ENCODE measurements at places on chromosomes 3 and 15.

GRCh38 chr3:25453619-25454004, 25.5 kb downstream of the RARB start:
- H3K27ac ChIP-seq = no peak overlapping the region
- no peak for DNase-seq
- H3K36me3 ChIP-seq = peaks cover 17% of the 10 kb centered on the region

GRCh38 chr3:129184396-129184657, 631 bp upstream of the CNBP start:
- no peak for DNase-seq
- no peaks in the 10 kb centered on the region for H3K27me3 ChIP-seq
- peaks cover 17% of the 10 kb centered on the region for H3K36me3 ChIP-seq
- H3K4me1 ChIP-seq = no peaks in the 10 kb centered on the region
- H3K27ac ChIP-seq = peak overlapping the region; percentile 76

- no peak for DNase-seq
- peaks cover 16% of the 10 kb centered on the region for H3K36me3 ChIP-seq
- no peak overlapping the region for H3K27ac ChIP-seq
- H3K27me3 ChIP-seq = no peaks in the 10 kb centered on the region
- H3K4me1 ChIP-seq = no peaks in the 10 kb centered on the region
- no peak overlapping the region for H3K4me3 ChIP-seq
Measured at GRCh38 chr3:42122261-42123011, 31.3 kb downstream of the TRAK1 start.

- no peak for DNase-seq
- no peaks in the 10 kb centered on the region for H3K36me3 ChIP-seq
- no peak overlapping the region for H3K27ac ChIP-seq
- no peaks in the 10 kb centered on the region for H3K4me1 ChIP-seq
Measured at GRCh38 chr15:69034352-69034751, 19.9 kb downstream of the NOX5 start.

DNA sequence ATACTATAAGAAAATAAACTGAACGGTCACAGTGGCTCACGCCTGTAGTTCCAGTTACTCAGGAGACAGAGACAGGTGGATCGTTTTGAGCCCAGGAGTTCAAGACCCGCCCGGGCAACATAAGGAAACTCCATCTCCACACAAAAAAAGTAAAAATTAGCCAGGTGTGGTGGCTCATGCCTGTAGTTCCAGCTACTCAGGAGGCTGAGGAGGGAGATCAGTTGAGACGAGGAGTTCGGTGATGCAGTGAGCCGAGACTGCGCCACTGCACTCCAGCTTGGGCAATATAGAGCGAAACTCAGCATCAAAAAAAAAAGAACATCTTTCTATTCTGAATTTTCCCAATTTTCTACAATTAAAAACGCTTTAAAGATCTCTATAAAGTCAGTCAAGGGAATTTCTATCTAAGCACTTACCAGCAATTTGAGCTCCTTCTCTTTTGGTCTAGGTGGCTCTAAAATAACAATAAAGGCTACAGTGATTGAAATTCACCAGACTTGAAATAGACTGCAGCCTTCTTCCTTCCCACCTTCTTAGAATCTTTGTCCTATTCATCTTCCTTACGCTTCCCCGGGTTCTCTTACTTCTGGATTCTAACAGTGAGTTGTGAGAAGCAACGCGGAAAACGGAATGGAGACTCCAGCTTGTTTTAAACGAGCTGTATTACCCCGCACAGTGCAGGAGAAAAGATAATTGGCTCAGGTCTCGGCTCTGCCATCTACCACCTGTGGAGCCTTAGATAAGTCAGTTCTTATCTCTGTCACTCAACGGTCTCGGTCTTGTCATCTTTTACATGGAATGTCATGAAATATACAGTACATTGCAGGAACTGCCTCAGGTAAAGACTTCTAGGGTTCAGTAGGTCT, 812 bp upstream of the SEC62 start:
- no peak for DNase-seq
- H3K4me3 ChIP-seq = peak overlapping the region; percentile 96
- no peaks in the 10 kb centered on the region for H3K27me3 ChIP-seq
- peaks cover 8% of the 10 kb centered on the region for H3K36me3 ChIP-seq

DNA sequence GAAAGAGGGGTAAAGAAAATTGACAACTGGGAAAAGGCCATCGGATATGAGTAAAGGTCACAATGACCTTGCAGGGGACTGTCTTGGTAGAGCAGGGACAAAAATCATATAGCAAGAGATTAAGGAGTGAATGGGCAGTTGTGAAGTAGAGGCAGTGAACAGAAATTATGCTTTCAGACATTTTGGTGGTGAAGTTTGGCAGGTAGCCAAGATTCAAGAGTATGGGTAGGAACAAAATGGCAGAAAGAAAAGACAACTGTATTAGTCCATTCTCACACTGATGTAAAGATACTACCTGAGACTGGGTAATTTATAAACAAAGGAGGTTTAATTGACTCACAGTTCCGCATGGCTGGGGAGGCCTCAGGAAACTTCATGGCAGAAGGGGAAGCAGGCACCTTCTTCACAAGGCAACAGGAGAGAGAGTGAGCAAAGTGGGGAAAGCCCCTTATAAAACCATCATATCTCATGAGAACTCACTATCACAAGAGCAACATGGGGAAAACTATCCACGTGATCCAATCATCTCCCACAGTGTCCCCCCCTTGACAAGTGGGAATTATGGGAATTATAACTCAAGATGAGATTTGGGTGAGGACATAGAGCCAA, 84.0 kb downstream of the CGNL1 start:
- no peaks in the 10 kb centered on the region for H3K27me3 ChIP-seq
- no peak for DNase-seq
- H3K4me3 ChIP-seq = no peak overlapping the region
- no peak overlapping the region for H3K27ac ChIP-seq

- H3K4me3 ChIP-seq = peak overlapping the region; percentile 72
- peak overlapping the region; percentile 28 for H3K27ac ChIP-seq
- H3K27me3 ChIP-seq = no peaks in the 10 kb centered on the region
- no peaks in the 10 kb centered on the region for H3K36me3 ChIP-seq
Measured at GRCh38 chr3:111862974-111863373, 3.9 kb downstream of the PHLDB2 start.

- H3K36me3 ChIP-seq = no peaks in the 10 kb centered on the region
- H3K4me1 ChIP-seq = no peaks in the 10 kb centered on the region
- no peak overlapping the region for H3K4me3 ChIP-seq
- no peak for DNase-seq
- H3K27ac ChIP-seq = no peak overlapping the region
Measured at GRCh38 chr15:88695691-88696251, 57.0 kb downstream of the ISG20 start.

DNA sequence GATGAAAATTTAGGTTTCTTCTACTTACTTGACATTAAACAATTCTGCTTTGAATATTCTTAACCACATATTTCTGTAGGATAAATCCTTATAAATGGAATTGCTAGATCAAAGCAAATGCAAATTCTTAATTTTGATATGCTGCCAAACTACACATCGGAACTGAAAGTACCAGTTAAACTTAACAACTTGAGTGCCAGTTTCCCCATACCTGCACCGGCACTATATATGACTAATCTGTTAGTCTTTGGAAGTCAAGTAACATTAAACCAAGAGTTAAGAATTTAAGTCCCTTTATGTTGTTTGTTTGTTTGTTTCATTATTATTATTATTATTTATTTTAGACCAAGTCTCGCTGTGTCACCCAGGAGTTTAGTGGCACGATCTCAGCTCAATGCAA, 103.9 kb upstream of the AKAP13 start:
- no peaks in the 10 kb centered on the region for H3K4me1 ChIP-seq
- no peaks in the 10 kb centered on the region for H3K36me3 ChIP-seq
- no peak overlapping the region for H3K4me3 ChIP-seq
- no peak for DNase-seq
- no peak overlapping the region for H3K27ac ChIP-seq

GRCh38 chr3:54954521-54954920, 26.7 kb upstream of the LRTM1 start:
- H3K36me3 ChIP-seq = no peaks in the 10 kb centered on the region
- H3K4me3 ChIP-seq = no peak overlapping the region
- DNase-seq = peak; percentile 59
- peaks cover 18% of the 10 kb centered on the region for H3K4me1 ChIP-seq
- H3K27me3 ChIP-seq = no peaks in the 10 kb centered on the region

DNA sequence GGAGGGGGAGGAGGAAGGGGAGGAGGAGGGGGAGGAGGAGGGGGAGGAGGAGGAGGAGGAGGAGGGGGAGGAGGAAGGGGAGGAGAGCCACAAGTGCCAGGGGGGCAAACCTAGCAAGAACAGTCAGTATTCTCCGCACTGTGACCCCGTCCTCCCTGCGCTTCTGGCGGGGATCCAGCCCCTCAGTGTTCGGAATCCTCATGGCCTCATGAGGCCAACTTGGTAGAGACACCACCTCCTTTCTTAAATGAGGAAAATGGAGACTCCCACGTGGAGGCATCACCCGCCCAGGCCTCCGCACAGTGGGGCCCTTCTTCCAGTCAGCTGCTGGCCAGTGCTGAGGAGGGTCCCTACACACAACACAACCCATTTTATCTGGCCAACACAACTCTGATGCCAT, 163.4 kb downstream of the XXYLT1 start:
- H3K27ac ChIP-seq = no peak overlapping the region
- no peaks in the 10 kb centered on the region for H3K4me1 ChIP-seq
- DNase-seq = no peak
- peaks cover 4% of the 10 kb centered on the region for H3K36me3 ChIP-seq
- no peak overlapping the region for H3K4me3 ChIP-seq

DNA sequence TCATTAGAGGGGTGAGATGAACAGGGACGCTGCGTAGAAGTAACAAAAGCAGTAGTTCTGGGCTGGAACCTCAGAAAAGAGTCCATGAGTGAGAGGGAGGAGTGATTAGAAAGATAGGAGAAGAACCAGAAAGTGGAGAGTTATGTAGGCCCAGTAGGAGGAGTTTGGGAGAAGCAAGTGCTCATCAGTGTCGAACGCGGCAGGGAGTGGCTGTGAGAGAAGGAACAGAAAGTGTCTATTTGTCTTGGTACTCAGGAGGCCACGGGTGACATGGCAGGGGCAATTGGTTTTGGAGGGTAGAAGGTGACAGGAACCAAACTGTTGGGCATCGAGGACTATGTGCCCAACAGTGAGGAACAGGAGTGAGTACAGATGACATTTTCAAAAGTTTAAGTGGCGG, 1.3 kb upstream of the INSYN1 start:
- H3K27ac ChIP-seq = no peak overlapping the region
- no peaks in the 10 kb centered on the region for H3K36me3 ChIP-seq
- DNase-seq = no peak
- H3K27me3 ChIP-seq = peaks cover 85% of the 10 kb centered on the region
- H3K4me1 ChIP-seq = no peaks in the 10 kb centered on the region

DNA sequence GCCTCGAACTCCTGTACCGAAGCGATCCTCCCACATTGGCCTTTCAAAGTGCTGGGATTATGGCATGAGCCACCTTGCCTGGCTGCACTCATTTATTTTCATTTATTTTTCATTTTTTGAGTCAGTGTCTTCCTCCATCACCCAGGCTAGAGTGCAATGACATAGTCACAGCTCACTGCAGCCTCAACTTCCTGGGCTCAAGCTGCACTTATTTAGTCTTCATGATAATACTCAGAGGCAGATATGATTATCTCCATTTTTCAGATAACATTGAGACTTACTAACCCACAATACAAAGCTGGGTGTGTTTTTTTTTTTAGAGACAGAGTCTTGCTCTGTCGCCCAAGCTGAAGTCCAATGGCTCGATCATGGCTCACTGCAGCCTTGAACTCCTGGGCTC, 10.0 kb downstream of the PRKCI start:
- no peak overlapping the region for H3K27ac ChIP-seq
- H3K27me3 ChIP-seq = no peaks in the 10 kb centered on the region
- DNase-seq = no peak
- H3K36me3 ChIP-seq = peaks cover 21% of the 10 kb centered on the region

DNA sequence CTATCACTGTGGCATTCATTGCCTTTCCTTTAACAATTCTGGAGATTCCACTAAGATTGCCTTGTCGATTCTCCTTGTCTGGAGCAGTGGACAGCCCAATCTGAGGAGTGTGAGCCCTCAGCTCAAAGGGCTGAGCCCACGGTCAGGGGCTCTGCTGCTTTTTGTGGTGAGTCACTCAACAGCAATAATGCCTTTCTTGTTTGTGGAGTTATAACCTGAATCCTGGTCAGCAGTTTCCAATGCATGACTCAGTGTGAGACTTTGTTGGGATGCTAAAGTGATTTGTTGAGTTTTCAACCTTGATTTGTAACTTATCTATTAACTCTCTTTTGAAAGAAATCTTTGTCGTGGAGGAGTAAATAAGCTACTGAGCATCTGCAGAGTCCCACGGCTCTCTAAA, 183.5 kb downstream of the TJP1 start:
- no peaks in the 10 kb centered on the region for H3K36me3 ChIP-seq
- H3K4me1 ChIP-seq = no peaks in the 10 kb centered on the region
- no peak overlapping the region for H3K4me3 ChIP-seq
- H3K27ac ChIP-seq = no peak overlapping the region
- no peak for DNase-seq

DNA sequence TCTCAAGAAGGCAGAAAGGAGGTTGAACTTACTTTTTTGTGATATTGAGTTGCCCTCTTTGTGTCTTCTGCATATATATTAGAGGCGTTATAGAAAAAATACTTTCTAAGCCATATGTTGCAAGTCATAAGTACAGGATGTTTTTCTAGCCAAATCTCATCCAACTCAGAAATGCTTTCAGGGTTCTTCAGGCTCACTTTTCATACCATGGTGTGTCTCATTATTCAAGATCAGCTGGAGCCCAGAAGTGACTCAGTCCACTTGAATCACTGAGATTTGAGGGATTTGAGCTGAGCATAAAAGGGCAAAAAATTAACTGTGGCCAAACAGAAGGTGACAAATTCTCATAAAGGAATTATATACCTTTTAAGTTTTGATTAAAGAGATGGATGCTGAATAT, 157.3 kb downstream of the WNT5A start:
- no peak overlapping the region for H3K4me3 ChIP-seq
- DNase-seq = no peak
- no peaks in the 10 kb centered on the region for H3K4me1 ChIP-seq

DNA sequence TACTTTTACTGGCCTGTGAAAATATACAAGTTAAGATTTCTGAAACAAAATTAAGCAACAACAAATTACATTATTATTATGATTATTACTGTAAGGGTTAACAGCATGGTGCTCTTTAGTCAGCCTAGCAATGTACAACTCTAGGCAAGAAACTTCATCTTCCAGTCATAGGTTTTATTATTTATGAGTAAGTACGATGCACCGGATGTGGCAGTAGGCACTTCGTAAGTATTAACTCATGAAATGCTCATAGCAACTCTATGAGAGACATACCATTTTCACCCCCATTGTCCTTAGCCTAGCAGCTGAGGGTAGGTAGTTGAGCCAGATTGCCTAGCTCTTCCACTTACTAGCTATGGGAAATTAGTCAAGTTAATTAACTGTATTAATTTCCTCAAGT, 68.0 kb upstream of the PTPRG start:
- peaks cover 16% of the 10 kb centered on the region for H3K27me3 ChIP-seq
- H3K4me3 ChIP-seq = no peak overlapping the region
- H3K27ac ChIP-seq = no peak overlapping the region
- no peaks in the 10 kb centered on the region for H3K4me1 ChIP-seq
- DNase-seq = no peak
- H3K36me3 ChIP-seq = no peaks in the 10 kb centered on the region

DNA sequence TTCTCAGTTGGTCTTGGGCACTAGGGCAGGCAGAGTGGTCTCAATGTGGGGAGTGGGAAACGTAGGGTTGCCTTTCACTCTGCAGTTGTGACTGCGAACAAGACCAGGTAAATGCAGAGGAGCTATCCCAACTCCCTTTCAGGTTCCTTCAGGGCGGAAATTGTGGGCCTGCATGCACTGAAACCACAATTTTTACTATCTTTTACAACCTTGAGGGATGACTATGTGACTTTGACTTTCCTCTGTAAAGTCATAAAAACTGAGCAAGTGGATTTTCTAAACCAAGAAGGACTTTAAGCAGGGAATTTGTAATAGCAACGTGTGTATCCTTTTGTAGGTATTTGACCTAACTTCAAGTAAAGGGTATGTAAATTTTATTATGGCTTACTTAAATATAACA, 171.4 kb upstream of the CADPS start:
- no peak for DNase-seq
- H3K27ac ChIP-seq = no peak overlapping the region
- no peaks in the 10 kb centered on the region for H3K36me3 ChIP-seq
- no peak overlapping the region for H3K4me3 ChIP-seq

Measured in endodermal cell (in vitro differentiated cells).